ENCODE measurements at places on chromosomes 16 and 17.

GRCh38 chr16:7257016-7257415 lies 75.6 kb upstream of the RBFOX1 start:
- no peak for DNase-seq

DNA sequence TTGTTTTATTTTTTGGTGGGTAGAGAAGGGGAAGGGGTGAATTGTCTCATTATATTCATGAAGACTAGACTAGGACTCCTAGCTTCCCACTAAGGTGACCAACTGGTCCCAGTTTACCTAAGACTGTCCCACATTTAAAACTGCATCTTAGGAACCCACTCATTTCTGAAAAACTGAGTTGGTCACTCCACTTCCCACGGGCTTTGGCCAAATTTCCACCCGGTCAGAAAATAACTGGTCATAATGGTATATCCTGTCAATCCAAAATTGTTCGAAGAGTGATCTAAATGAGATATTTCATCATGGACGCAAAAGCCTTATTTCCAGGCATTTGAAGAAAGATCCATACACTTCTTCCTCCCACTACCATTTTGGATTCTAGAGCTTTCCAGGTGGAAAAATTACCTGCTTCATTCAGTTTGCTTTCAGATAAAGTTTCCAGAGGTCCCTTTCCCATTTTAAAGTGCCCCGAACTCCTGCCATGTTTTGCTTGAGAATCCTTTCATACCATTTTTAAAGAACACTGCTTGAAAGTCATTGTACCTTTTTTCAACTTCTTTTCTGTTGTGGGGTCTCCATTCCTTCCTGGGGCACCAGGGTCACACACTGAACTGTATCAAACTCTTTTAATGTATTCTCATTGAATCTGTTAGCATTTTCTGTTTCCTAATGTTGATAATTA lies 21.8 kb upstream of the ZFHX3 start:
- no peak for DNase-seq

- DNase-seq, result no peak
Observed at GRCh38 chr17:73743518-73744201, 99.4 kb upstream of the SDK2 start.

DNA sequence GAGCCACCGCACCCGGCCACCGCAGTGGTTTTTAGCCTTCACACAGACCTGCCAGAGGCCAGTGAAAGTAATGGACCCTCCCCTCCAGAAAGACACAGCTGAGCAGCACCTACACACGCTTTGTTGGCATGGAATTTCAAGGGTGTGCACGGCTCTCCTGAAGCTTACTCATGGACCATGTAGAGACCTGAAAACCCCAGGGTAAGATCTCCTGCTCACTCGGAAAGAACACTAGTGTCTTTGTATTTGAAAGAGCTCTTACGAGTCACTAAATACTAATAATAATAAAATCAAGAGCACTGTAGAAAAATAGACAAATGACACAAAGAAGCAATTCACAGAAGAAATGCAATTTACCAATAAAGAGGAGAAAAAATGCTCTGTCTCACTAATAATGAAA lies 20.0 kb downstream of the SLC43A2 start:
- no peak for DNase-seq

GRCh38 chr16:88975511-88976061 lies 1.4 kb downstream of the CBFA2T3 start:
- no peak for DNase-seq

- DNase-seq, result peak; percentile 6
Observed at GRCh38 chr17:60766778-60767190, 89.1 kb downstream of the BCAS3 start.

GRCh38 chr16:83366228-83366627 lies 441.6 kb upstream of the HSBP1 start:
- DNase-seq, result no peak

GRCh38 chr16:89314357-89314756 lies 96.9 kb downstream of the ZNF778 start:
- DNase-seq, result peak; percentile 58

- DNase-seq, result no peak
Observed at GRCh38 chr16:87842209-87842869, 27.0 kb downstream of the SLC7A5 start.

DNA sequence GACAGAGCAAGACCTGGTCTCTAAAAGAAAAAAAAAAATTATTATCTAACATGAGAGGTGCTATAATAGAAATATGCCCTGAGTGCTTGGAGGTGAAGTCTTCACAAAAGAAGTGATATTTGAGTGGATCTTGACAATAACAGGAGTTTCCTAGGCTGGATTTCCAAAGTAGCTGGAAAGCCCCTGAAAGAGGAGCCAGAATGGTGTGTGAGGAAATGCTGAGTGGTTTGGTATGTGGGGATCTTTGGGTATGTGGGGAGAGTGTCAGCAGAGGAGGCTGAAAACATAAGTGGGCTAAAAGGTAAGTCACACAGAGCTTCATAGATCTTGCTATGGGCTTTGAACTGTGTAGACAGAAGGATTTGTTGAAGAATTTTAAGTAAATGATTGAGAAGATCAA lies 100.1 kb downstream of the YPEL2 start:
- no peak for DNase-seq

DNA sequence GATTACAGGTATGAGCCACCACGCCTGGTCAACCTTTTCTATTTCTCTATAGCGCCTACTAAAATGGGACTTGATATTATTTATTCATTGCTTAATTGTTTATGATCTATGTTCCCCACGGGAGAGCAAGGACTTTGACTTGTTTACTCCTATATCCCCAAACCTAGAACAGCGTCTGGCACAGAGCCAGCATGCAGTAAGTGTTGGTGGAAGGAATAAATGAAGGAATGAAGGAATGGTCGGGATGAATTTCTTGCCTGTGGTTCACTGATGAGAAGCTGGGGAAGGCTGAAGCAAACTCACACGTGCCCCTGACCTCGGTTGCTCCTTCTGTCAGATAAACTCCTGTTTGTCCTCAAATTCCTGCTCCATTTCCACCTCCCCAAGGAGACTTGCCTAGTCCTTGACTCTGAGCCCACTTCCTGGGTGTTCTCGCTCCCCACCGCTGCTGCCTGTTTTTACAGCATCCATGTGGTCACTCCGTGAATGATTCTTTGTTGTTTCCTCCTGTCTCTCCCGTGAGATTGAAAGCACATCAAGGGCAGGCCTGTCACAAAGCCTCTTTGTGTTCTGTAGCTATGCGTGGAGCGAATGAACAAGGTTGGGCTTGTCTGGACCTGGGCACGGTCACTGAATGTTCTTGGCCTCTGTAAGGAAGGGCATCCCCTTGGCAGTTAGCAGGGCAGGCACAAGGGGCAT lies 17.3 kb downstream of the C17orf100 start:
- DNase-seq, result no peak

DNA sequence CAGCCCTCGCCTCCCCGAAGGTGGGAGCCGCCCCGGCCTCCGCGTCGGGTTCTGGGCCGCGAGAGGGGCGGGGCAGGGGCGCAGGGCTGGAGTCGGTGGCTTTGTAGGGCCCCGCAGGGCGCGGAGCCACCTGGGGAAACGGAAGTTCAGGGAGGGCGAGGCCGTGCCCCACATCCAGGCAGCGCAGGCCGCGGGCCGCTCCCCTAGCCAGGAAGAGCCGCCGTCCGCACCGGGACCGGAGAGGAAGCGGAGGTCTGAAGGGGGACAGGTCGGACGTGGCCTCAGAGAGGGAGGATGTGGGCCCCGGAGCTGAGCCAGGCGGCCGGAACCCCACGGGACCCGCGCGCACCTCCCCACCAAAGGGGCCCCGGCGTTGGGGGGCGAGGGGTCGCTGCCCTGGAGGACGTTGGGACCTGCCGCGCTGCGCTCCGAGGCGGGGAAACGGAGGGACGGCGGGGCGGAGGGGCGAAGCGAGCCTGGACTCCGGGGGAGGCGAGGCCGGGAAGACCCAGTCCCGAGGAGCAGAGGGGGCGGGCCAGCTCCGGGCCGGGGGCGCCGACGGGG lies 482 bp upstream of the SLC16A3 start:
- DNase-seq, result peak; percentile 51

- no peak for DNase-seq
Observed at GRCh38 chr17:78240012-78240655, 8.7 kb downstream of the TMEM235 start.

DNA sequence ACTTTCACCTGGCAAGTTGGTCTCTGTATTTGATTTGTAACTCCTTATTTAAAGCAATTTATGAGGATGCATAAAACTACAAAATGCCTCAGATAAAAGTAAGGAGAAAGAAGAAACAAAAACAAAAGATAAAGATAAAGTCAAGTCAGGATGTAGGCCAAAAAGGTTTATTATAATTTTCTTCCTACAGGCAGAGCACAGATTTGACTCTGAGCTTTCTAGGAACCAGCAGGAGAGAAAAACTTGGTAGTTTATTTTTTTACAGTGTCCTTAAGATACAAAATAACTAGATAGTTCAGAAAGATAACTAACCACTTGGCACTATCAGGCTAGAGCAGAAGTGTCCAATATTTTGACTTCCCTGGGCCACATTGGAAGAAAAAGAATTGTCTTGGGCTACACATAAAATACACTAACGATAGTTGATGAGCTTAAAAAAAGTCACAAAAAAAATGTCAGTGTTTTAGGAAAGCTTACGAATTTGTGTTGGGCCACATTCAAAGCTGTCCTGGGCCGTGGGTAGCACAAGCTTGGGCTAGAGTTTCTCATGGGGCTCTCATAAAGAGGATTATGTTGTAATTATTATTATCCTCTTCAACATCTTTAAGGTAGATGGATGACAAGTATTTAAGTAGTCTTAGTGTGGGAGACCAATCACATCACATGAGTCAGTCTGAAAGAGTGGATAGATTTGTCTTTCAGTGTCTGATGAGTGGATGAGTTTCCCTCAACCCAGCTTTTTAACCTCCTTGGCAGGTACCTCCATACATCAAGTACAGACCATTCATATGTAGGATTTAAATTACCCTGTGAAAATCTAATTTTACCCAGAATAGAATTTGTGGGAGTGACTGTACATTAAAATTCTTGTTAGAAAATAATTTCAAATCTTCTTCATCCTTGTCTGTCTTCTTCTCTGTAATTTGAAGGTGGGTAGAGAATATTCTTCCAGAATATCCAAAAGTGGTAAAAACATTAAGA lies 17.0 kb downstream of the PAFAH1B1 start:
- no peak for DNase-seq

GRCh38 chr17:6269478-6269877 lies 165.4 kb downstream of the AIPL1 start:
- no peak for DNase-seq

- no peak for DNase-seq
Observed at GRCh38 chr17:59756236-59756818, 48.9 kb downstream of the VMP1 start.

DNA sequence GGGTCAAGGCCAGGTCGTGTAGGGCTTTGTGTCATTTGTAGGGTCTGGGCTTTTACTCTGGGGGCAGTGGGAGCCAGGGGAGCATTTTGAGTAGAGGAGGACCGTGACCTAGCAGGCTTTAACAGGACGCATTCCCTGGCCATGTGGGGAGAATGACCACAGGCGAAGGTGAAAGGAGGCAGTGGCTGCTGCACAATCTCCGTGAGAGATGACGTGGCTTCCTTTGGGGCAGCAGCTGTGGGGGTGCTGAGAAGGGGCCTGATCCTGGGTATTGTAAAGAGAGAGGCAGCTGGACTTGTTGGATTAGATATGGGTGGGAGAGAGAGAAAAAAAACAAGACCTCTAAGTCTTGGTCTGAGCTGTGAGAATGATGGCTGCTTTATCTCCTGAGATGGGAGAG lies 46.0 kb downstream of the KATNIP start:
- no peak for DNase-seq

GRCh38 chr16:85294810-85295508 lies 182.7 kb upstream of the CIBAR2 start:
- DNase-seq, result no peak

DNA sequence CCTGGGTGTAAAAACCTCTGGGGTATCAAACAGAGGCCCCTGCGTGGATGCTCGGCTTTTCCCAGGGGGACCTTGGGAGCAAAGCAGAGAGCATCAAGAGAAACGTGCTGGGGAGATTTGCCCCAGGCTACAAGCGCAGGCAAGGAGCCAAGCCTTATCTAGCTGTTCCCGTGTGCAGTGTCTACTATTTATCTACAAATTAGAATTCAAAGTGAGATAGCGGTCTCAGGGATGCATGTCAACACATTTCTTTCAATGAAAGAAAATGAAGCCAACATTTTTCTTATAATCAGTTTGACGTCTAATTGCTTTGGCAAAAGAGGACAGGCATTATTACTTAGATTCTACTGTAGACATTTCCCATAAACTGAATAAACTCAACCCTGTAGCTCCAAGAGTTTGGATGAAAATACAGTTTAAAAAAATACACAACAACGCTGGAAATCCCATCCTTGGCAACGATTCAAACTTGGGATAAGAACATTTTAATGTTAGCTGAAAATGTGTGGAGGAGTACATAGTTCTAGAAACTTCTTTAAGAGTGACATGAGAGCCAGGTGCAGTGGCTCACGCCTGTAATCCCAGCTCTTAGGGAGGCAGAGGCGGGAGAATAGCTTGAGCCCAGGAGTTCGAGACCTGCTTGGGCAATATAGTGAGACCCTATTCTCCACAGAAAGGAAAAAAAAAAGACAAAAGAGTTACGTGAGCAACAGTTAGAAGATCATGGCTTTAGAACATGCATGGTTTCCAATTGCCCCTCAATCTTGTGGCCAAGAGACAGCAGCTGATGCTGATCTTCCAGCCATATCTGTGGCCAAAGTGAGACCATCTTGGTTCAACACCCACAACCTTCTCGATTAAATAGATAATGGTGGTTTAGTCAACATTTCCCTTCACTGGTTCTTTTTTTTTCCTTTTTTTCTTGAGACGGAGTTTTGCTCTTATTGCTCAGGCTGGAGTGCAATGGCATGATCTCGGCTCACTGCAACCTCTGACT lies 7.2 kb downstream of the SPNS3 start:
- no peak for DNase-seq

DNA sequence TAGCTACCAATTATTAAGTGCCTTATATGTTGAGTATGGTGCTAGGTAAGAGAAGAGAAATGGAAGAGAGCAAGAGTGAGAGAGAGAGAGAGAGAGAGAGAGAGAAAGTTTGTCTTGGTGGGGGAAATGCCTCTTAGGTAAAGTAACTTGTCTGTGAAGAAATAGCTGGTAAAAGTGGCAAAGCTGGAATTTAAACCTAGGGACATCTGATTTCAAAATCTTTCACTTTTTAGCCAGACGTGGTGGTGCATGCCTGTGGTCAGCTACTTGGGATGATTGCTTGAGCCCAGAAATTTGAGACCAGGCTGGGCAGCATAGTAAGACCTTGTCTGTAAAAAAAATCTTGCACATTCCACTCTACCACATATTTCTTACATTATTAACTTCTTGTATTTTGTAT lies 23.0 kb upstream of the CDR2 start:
- DNase-seq, result no peak

GRCh38 chr17:7313088-7313889 lies 1.9 kb downstream of the GPS2 start:
- DNase-seq, result no peak
